ENCODE measurements at places on chromosomes 11 and 22.
A peak's percentile ranks its signal among the peaks of the same experiment; 100 is the strongest.

- no peak for DNase-seq
Observed at GRCh38 chr11:86064220-86064803, 4.6 kb downstream of the PICALM start.

- DNase-seq = no peak
Observed at GRCh38 chr11:114141863-114142580, 82.5 kb downstream of the ZBTB16 start.

DNA sequence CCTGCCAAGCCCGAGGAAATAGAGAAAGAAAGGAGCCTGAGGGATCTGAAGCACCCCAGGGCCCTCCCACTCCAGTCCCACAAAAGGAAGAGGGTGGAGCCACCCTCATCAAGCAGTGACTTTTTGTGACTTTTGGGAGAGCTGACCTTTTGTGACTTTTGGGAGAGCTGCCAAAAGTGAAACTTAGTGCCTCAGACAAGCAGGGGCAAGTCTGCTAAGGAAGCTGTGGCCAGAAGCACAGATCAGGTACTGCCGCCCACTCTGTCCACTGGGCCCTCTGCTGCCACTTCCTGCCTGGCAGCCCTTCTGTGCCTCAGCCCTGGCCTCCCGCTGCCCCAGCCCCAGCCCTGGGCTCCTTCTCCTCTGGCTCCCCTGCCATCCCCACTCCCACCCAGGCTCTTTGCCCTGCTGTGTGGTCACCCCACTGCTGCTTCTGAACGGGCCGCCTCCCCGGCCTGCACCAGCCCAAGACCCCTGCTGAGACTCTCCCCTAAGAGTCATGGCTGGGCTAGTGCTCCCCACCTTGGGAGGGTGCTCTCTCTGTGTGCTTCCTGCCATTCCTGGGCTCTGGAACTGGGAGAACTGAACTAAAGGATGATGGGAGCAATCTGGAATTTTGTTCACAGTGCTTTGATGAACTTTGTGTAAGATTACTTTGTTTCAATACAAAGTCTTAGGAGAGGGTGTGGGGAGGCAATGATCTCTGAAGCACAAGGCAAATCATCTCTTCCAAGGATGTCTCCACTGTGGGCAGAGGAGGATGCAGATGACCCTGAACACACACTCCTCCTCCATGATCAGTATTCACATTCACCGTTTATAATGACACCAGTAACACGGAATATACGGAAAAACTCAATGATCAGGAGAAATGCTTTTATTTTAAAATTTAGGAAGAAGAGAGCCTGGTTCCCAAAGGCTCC lies at the start of gene APOBEC3H:
APOBEC3H (plus strand) TSS at position 147 of the 923 bp plus-strand sequence. CDS start 3,035 bp downstream, outside the sequence.
- DNase-seq = no peak

DNA sequence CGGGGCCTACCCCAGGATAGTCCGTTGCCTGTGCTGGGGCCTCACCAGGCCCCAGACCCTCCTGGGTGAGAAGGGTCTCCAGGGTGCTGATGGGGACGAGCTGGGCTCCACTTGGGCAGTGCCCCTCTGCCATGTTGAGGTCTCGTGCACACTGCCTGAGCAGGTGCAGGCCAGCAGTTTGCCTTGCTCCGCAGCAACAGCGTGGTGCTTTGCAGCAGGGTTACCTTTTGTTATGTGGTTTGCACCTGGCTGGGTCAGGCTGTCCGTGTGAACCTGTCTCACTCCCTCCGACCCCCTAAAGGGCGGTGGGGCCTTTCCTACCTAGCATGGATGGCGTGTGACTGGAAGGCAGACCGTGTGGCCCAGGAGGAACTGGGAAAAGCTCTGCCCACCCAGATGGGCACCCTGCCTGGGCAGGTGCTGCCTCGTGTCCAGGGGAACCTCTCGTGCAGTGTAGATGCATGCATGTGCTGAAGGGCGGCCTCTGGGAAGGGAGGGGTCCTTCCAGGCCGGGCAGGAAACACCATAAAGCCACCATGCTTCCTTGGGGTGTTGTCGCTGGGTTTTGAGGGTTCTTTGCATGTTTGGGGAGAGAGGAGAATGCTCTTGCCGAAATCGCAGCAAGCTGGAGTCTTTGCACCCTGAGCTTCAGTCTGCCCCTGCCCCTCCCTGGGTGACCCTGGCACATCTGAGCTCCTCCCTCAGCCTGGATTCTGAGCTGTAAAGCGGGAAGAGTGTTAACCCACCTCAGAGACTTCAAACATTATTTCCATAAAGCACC lies 75.4 kb upstream of the PPARA start:
- no peak for DNase-seq

DNA sequence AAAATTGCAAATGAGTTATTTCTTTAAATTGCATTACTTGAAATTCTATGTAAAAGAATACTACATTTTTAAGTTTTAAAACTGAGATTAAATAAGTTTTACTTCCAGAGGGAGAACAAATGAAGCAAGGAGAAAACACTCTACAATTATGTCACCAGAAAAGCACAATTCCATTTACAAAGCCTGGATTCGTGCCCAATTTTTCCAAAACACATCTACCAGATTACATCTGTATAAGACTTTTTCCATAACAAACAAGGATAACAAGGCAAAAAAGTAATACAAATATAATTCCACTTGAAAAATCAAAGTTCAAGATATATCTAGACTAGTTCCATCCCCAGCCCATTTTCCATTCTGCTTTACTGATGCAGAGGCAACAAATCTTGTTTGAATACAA lies 40.5 kb downstream of the MTMR2 start:
- DNase-seq = no peak

- no peak for DNase-seq
Observed at GRCh38 chr11:66600631-66601233, 7.7 kb downstream of the CCS start.

DNA sequence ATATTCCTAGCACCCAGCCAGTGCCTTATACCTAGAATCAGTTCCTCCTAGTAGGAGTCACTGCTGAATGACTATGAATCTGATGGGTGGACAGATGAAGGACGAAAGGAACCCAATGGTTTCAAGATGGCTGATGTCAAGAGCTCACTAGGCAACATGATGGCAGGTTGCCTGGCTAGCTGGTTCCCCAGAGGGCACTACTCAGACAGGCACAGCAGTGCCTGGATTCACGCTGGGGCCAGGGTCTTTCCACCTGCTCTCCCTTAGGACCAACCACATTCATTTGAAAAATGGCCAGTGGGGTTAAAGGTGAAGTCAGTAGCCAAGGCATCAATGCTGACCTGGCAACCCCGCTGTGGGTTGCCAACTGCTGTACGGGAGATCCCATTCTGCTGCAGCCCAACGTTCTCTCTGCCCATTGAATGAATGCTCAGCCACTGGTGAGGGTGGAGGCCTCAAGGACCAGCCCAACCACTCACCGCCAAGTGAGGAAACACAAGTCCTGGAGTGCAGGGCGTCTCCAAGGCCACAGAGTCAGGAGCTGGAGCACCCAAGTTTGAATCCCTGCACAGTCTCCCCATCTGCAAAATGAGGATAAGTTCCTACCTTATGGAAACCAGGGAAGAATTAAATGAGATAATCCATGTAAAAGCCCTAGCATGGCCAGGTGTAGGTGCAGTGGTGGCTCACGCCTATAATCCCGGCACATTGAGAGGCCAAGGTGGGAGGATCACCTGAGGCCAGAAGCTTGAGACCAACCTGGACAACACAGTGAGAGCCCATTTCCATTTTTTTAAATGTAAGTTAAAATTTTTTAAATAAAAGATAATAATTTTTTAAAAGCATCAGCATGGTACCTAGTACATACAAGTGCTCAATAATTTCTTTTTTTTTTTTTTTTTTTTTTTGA lies 12.4 kb downstream of the MYH9 start:
- DNase-seq = no peak

GRCh38 chr11:56799691-56800210 lies 51.3 kb upstream of the OR9G4 start:
- no peak for DNase-seq

- DNase-seq = peak; percentile 19
Observed at GRCh38 chr22:33572086-33572485, 348.2 kb downstream of the LARGE1 start.

GRCh38 chr22:41237036-41237706 lies 3.6 kb downstream of the CHADL start:
- DNase-seq = no peak

- DNase-seq = no peak
Observed at GRCh38 chr11:34235189-34235588, 122.6 kb downstream of the ABTB2 start.

DNA sequence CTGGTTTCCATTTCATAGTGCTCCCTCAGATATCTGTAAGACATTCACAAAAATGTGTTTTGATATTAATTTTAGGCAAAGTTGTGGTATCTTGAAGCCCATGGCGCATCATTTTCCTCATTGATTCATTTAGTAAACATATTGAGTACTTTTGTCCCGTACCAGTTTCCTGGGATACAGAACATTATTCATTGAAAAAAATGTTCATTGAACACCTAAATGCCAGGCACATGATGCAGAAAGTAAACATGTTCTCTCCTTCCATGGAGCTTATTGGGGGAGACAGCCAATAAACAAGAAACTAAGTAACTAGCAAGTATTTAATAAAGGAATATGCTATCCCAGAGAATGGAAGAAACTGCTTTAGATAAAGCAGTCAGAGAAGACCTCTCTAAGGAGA lies 195.0 kb downstream of the UVRAG start:
- no peak for DNase-seq

GRCh38 chr11:61111050-61111435 lies 8.8 kb downstream of the CD5 start:
- no peak for DNase-seq

DNA sequence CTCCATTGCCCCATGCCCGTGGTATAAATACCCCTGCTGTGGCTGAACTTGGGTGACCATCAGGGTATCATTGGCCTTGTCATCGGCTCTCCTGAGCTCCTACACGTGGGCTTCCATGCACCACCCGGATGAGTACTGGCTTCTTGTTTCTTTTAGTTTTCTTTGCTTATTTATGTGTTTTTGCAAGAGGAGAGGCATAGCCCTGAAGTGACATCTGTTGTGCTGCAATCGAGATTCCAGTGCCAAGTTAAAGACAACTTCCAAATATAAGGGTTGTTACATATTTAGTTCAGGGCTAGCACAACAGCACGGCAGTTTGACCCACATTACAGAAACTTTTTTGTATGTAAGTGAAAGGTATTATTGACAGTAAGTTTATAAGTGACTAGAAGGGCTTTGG lies 1087.1 kb downstream of the TBC1D22A start:
- no peak for DNase-seq

DNA sequence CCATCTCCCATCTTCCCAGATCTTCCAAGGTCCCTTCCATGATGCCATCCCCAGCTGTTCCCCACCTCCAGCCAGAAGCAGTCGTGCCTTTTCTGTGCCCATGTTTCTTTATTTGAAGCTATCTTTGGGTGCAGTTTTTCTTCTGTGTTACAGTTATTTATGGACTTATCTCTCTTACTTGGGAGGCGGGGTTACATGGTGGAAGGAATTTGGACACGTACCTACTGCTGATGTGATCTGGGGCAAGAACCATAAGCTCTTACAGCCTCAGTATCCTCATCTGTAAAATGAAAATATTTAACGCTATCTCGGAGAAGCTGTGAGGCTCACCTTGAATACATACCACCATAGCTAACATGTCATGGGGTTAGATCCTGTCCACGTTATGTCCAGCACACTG lies 98.9 kb downstream of the ZBTB16 start:
- DNase-seq = no peak

DNA sequence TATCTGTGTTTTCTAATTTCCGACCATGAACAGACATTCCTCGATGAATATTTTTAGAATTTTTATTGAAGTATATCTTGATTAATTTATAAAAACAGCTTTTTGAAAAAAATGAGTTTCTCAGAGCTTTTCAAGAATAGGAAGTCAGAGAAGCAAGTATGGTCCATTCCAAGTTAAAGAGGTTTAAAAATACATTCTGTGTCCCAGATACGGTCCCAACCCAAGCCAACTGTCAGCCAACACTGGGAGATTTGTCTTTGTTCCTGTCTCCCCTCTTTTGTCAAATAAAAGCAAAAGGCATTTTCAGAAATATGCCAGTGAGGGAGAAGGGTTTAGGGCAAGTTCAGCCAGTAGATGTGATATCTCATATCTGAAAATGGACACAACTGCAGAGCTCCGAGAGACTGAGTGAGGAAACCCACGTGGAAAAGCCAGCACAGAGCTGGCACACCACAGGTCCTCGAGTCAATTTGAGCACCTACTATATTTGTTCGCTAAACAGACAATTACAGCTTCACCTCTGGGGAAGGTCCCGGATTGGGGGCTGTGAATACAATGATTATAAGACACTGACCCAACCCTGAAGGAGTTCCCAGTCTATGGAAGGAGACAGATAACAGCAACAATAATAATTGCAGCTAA lies 59.8 kb downstream of the C11orf91 start:
- no peak for DNase-seq

GRCh38 chr11:86291466-86292262 lies 10.4 kb upstream of the HIKESHI start:
- DNase-seq = no peak

- DNase-seq = no peak
Observed at GRCh38 chr11:130394615-130395014, 33.8 kb downstream of the ADAMTS8 start.

- DNase-seq = no peak
Observed at GRCh38 chr11:123594188-123594901, 60.1 kb downstream of the SCN3B start.

DNA sequence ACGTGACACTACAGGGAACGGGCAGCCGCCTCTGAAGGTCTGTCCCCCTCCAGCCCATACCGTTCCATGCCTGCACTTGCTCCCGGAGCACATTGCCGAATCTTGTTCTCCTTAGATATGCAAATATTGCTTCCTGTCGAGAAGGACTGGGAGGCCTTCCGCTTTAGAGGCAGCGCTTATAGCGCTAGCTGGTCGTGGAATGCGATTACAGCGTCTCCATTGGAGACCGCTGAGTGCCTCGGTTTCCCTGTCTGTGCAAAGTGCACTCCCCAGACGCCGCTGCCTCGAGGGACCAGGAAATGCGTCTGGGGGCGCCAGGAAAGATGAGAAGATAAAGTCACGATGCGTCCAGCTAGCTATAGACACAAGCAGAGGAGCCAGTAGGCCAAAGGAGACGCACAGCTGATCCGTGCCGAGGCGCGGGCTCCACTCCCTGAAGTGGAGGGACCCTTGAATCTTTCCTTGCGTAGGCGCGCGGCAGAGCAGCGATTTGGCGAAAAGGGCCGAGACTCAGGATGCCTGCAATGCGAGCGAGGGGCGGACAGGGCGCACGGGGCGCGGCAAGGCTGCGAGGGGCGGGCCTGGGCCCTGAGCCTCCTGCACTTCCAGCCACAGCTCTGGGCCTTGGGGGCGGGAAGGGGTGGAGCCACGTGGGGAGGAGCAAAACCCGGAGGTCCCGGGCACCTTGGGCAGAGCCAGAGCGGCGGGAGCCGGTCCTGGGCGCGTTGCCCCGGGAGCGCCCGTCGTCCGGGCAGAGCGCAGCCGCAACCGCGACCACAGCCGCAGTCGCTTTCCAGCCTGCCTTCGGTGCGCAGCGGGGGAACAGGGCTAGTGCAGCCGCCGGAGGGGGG lies at the start of gene RASSF10:
RASSF10 (plus strand) TSS at position 692 of the 851 bp plus-strand sequence. CDS start 261 bp downstream, outside the sequence.
- DNase-seq = peak; percentile 46

- DNase-seq = no peak
Observed at GRCh38 chr22:28259774-28260312, 340.8 kb upstream of the PITPNB start.

All from dorsolateral prefrontal cortex (tissue), 122 donors.